Breast epithelium (tissue), 4 donors: ENCODE measurements at places on chromosomes 11 and 22. TPM values are rescaled to one million over a fixed set of nuclear protein-coding genes. Genes with fewer than 3 reads are reported as not detected.
A peak's percentile ranks its signal among the peaks of the same experiment; 100 is the strongest.

BACE1 gene
- 26.9 TPM for total RNA-seq

MGAT3 gene
- total RNA-seq, result 1.9 TPM

TRPM5 gene
- not detected for total RNA-seq

PRSS23 gene
- 53.7 TPM for total RNA-seq

GGT5 gene
- total RNA-seq, result 27.1 TPM

GRCh38 chr11:9571763-9572115 is 1.7 kb upstream of the WEE1 start:
- DNase-seq, result no peak
- H3K36me3 ChIP-seq, result no peaks in the 10 kb centered on the region
- H3K27ac ChIP-seq, result peak overlapping the region; percentile 99
- peaks cover under 1% of the 10 kb centered on the region for H3K4me1 ChIP-seq
- H3K27me3 ChIP-seq, result no peaks in the 10 kb centered on the region

GRCh38 chr11:70389201-70389600 is 9.1 kb upstream of the CTTN start:
- H3K4me3 ChIP-seq, result no peak overlapping the region
- no peaks in the 10 kb centered on the region for H3K27me3 ChIP-seq
- no peaks in the 10 kb centered on the region for H3K4me1 ChIP-seq
- no peak for DNase-seq

DNA sequence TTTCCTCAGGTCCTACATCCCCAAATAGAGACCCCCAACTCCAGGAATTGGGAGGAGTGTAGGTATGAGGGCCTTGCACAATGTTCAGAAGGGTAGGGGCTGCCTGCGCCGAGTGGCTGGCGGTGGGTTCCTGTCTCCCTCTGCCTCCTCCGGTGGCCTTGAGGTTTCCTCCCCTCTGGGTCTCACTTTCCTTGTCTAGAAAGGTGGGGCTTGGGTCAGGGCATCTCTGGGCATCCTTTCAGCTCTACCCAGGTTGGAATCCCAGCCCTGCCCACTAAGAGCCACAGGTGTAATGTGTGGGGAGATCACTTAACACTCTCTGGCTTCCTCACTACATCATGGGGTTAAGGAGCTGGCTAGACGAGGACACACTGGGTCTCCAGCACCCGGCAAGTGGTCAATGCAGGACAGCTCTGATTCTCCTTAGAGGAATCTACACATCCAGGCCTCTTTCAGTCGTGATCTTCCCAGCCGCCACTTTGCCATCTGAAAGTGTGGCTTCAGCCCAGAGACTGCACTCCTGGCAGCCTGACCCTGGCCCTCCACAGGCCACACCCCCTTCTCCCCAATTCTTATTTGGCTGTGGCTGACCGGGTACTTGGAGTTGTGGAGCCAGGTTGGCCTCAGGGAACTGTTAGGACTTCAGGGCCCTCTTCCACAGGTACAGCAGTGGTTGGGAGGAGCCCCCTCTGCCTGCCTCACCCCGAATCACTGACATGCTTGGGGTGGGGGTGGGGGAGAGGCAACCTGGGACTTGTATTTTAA is 22.1 kb downstream of the PRDM11 start:
- no peaks in the 10 kb centered on the region for H3K27me3 ChIP-seq
- no peaks in the 10 kb centered on the region for H3K36me3 ChIP-seq
- no peak for DNase-seq
- no peaks in the 10 kb centered on the region for H3K4me1 ChIP-seq

DNA sequence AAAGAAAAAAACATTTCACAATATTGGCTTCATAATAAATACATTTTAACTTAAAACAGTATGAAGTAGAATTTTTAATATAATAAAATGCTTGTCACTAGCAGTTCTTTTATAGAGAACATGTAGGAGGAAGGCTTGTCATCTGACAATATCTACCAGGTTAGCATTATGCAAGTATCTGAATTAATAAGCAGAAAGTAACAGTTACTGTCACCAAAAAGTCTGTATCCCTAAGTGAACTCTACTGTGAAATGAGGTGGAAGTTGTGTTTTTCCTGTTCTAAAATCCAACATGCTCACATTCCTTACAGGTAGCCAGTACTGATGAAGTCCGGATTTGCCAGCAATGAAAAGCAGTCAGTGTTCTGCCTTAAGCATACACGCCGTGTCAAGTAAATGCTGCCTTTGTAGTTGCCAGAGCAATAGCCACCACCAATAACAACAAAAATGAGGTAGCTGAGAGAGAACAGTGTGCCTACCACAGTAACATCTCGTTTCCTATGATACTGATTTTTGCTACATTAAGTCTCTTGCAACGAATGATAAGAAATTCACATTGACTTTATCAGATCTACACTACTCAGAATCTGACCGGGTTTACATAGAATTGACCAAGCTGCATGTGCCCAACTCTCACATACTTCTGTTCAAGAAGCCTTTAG is 95.5 kb downstream of the SIK3 start:
- peaks cover 7% of the 10 kb centered on the region for H3K4me1 ChIP-seq
- DNase-seq, result peak; percentile 56
- H3K4me3 ChIP-seq, result no peak overlapping the region

- no peaks in the 10 kb centered on the region for H3K4me1 ChIP-seq
- no peak overlapping the region for H3K4me3 ChIP-seq
- no peak overlapping the region for H3K27ac ChIP-seq
- no peaks in the 10 kb centered on the region for H3K27me3 ChIP-seq
- no peaks in the 10 kb centered on the region for H3K36me3 ChIP-seq
These were observed 4.8 kb upstream of the NF2 start for GRCh38 chr22:29598684-29599020.

DNA sequence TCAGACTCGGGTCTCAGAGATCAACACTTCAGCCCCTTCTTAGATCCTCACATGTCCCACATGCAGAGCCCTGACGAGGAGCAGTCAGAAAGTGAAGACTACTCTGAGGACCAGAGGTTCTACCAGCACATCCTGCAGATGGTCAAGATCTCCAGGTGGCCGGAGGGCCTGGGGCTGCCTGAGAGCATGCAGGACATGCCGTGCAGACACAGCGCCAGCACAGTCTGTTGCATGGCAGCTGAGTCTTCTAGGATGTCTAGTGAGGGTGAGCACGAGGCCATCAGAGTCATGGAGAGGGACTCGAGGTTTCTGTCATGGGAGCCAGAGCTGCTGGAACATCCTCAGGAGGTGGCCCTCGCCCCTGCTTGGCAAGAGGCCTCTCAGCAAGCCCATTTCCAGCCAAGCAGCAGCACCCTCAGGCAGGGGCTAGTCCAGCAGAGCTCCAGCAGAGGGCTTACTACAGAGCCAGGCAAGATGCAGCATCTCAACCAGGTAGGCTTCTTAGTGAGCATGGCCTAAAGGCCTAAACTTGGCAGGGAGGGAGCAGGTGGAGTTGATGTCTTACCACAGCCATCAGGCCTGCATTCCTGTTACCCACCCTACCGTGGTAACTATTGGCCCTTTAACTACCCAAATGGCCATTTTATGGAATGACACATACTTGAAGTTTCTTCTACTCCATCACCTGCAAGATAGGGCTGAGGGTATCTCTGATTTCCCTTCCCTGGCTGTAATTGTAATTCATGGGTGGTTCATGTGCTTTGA is 28.7 kb downstream of the CEP164 start:
- H3K4me1 ChIP-seq, result no peaks in the 10 kb centered on the region
- H3K4me3 ChIP-seq, result no peak overlapping the region
- H3K27me3 ChIP-seq, result no peaks in the 10 kb centered on the region
- H3K27ac ChIP-seq, result no peak overlapping the region

- no peak for DNase-seq
- H3K4me1 ChIP-seq, result no peaks in the 10 kb centered on the region
- no peak overlapping the region for H3K4me3 ChIP-seq
- H3K27ac ChIP-seq, result no peak overlapping the region
- no peaks in the 10 kb centered on the region for H3K27me3 ChIP-seq
These were observed 94.8 kb upstream of the RTL6 start for GRCh38 chr22:44592824-44593148.
